ENCODE measurements at places on chromosomes 1 and 21.
A peak's percentile ranks its signal among the peaks of the same experiment; 100 is the strongest.

DNA sequence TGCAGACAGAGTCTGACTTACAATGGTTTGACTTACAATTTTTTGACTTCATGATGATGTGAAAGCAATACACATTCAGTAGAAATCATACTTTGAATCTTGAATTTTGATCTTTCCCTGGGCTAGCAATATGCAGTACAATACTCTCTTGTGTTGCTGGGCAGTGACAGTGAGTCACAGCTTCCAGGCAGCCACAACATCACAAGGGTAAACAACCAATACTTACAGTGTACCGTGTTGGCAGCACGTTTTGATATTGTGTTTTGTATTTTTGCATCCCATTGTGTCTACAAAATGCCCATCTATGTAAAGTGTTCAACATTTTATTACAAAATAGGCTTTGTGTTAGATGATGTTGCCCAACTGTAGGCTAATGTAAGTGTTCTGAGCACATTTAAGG, 150.9 kb downstream of the NTMT2 start:
- no peak for DNase-seq

DNA sequence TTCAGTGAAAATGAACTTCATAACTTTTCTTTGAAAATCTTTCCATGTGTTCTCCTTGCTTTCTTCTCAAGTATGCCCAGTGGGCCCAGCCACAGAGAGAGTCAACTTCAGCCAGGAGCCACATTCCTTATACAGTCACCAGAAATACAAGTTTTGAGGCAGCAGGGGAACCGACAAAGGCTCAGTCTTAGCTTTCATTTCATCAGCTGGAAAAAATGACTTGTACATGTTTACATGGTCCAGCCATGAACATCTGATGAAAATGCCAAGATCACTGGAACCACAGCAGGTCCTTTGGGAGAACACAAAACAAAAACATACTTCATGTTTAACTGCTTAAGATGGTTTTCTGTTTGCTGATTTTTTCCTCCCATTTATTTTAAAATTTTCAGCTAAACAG, 72.5 kb downstream of the SYDE2 start:
- DNase-seq: no peak

DNA sequence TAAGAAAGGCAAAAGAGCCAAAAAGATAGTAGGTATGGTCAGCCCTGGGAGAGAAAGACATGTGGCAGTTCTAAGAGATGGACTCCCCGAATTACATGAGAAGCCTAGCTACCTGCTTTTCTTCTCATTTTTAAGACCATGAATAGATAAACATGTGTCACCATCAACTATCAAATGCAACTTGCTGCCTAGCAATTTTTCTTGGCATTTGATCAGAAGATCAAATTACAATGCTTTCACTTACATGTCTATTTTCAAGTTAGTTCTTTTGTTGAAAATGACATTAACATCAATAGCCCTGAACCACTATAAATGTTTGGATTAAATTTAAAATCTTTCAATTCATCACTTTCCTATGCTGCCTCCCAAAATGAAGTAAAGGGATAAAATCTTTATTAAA, 212.3 kb downstream of the HHIPL2 start:
- no peak for DNase-seq

DNA sequence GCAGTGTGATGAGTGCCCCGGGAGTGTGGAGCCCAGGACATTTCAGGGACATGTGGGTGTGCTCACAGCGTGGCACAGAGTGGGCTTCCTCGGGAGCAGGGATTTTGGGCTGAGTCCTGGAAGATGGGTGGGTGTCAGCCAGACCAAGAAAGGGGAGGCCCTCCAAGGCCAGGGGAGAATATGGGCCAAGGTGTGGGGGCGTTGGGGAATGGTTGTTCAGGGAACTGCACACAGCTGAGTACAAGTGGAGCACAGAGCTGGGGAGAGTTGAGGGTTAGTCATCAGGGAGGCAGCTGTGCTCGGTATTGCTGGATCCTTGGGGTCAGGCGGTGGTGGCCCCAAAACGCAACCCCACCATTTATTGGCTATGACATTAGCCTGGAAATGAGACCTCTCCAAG, 5.5 kb downstream of the POGK start:
- no peak for DNase-seq

DNA sequence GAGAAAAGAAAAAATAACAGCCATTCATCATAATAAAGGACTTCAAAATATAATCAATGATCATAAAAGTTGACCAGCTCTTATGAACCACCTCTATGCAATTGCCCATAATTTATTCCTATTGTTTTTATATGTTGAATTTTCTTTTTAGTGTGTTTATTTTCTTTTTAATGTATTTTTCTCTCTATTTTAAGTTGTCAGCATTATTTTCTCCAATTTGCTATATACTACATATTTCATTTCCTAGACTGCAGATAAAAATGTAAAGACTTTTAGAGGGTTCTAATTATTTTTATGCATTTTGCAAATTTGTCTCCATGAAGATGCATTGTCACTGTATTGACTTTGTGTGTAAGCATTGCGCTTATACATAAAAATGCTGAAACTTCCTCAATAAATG, 58.4 kb downstream of the MROH9 start:
- no peak for DNase-seq

GRCh38 chr1:84245563-84245962, 55.9 kb upstream of the SAMD13 start:
- DNase-seq: no peak

DNA sequence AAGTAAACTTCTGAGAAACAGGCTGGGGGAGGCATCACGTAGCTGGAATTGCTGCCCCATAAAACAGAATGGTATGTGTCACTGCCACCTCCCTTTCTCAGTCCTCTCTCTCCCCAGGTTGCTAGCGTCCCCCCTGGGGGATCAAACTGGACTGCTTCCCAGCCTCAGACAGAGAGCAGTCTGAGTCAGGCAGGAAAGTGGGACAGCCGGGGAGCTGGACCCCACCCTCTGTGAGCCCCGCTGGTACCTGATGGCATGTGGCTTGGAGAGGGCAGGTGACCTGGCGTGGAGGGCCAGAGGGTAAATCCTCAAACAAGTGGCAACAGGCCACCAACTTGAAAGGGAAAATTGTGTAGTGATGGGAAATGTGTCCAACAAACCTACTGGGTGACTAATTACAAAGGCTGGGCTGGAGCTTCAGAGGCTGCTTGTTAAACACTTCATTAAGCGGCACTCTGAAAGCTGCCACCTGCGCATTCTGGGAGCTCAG, 1.0 kb upstream of the SFN start:
- DNase-seq: no peak

GRCh38 chr1:33906156-33906555, 42.3 kb downstream of the HMGB4 start:
- no peak for DNase-seq

GRCh38 chr1:58855274-58856165, 71.7 kb upstream of the JUN start:
- no peak for DNase-seq

DNA sequence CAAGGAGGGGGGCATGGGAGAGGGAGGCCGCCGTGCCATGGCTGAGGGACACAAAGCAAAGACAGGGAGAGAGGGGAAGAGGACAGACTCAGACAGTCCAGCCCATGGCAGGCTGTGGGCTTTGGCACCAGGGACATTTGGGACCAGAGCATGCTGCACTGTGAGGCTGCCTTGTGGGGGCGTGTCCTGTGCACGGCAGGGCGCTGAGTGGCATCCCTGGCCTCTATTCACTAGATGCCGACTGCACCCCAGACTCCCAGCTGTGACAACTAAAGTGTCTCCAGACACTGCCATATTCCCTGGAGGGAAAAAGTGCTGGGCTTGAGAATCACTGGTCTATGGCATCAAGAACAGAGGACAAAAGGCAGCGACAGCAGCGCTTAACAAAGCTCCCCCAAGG, 18.6 kb upstream of the PRDM15 start:
- DNase-seq: no peak

GRCh38 chr1:37299216-37299615, 175.2 kb upstream of the ZC3H12A start:
- DNase-seq: no peak

- DNase-seq: no peak
Observed at GRCh38 chr1:66768965-66769364, 16.7 kb downstream of the DYNLT5 start.

- no peak for DNase-seq
Observed at GRCh38 chr1:105087506-105087905, 1337.8 kb downstream of the AMY1C start.

- no peak for DNase-seq
Observed at GRCh38 chr1:158118713-158119402, 61.8 kb upstream of the CD1D start.

GRCh38 chr1:233605205-233605604, 8.7 kb upstream of the KCNK1 start:
- DNase-seq: no peak

DNA sequence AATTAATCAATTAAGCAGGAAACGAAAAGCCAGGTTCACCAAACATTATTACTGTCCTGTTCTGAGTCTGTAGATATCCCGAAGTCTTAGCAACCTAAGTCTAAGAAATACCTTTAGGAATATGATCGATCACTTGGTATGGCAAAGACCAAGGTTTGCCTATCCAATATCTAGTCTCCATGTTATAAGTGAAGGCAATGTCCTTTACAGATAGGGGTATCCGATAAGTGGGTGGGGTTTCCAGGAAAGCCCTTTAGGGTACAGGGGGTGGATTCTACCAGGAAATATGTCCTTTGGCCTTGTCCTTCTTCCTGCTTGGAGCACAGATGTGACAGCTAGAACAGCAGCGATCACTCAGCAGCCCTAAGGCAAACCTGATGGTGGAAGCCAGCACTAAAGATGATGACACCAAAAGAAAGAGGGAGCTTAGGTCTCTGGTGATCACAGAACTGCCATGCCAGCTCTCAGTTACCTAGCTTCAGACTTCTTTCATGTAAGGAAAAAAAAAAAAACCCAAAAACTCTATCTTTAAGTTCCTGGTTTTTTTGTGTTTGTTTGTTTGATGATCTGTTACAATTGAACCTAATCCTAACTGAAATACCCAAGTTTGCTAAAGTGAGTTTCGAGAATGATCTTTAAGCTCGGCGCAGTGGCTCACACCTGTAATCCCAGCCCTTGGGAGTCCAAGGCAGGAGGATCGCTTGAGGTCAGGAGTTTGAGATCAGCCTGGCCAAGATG, 40.8 kb downstream of the DSTYK start:
- DNase-seq: no peak

GRCh38 chr1:108897865-108898720, 21.3 kb downstream of the GPSM2 start:
- peak; percentile 6 for DNase-seq

Measured in SHP77 (cell line).